ENCODE measurements at places on chromosomes 4 and X. TPM values are rescaled to one million over a fixed set of nuclear protein-coding genes. Genes with fewer than 3 reads are reported as not detected.
A peak's percentile ranks its signal among the peaks of the same experiment; 100 is the strongest.

DNA sequence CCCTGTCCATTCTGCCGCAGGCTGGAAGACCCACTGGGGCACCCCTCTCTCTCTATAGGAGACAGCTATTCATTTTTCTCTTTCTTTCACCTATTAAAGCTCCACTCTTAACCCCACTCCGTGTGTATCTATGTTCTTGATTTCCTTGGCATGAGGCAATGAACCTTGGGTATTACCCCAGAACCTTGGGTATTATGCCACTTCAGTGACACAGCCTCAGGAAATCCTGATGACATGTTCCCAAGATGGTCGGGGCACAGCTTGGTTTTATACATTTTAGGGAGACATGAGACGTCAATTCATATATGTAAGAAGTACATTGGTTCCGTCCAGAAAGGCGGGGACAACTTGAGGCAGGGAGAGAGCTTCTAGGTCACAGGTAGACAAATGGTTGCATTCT, 13.4 kb downstream of the HTT-AS start:
- DNase-seq, result no peak

DNA sequence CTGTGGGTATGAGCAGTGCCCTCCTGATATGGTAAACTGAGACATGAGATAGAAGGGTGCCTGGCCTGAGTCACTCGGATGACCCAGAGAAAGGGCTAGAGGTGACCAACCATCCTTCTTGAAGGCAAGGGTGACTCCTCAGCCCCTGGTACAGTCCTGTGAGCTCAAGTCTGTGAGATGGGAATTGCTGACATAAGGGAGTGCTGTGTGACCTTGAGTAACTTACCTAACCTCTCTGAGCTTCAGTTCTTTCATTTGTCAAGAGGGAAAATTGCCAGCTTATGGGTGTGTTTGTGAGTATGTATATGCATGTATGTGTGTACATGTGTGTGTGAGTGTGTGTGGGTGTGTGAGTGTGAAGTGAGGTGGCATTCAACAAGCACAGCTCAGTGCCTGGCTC, 210.4 kb upstream of the PSAPL1 start:
- no peak for DNase-seq

GRCh38 chrX:9627922-9628321, 137.7 kb downstream of the GPR143 start:
- DNase-seq, result no peak

GRCh38 chr4:86818841-86819240, 30.3 kb downstream of the SLC10A6 start:
- peak; percentile 30 for DNase-seq

Gene HTN3
- total RNA-seq, result not detected
